Stimulated activated CD8-positive, alpha-beta memory T cell treated with anti-CD3 and anti-CD28 coated beads, Interleukin-7, amount 100 ng/mL, for 1 hour (primary cell): ENCODE measurements at places on chromosomes 4 and X.

GRCh38 chrX:68273887-68274286, 159.4 kb downstream of the OPHN1 start:
- no peak for DNase-seq

DNA sequence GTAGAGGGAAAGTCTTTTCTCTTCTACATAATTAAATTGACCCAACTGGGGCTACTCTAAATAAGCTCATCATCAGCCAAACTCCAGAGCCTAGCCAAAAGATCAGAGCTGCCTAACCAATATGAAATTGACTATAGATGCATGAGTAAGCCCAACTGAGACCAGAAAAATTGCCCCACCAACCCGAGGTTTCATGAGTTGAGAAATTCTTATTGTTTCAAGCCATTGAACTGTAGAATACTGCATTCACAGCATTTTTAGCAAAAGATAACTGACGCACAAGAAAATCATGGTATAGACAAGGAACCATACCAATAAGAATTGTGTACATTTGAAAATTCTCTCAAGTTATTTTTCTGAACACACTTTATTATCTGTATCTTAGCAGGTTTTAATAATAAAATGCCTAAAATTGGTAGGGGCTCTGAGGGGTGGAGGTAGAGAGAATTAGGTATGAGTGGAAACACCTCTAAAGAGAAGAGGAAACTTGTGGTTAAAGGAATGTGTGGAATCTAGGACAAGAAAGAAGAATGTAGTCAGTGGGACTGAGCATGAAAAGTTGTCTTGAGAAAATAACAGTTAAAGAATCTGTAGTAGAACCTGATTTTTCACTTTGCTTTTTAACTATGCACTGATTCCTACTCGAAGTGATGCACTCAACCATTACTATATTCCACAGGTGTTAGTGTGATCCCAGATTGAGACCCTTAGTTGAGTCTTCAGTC, 200.9 kb upstream of the PPP1R2C start:
- no peak for DNase-seq

GRCh38 chr4:48037117-48037462, 20.5 kb downstream of the NIPAL1 start:
- no peak for DNase-seq

GRCh38 chr4:77827343-77827742, 8.2 kb upstream of the CNOT6L start:
- DNase-seq: no peak

- DNase-seq: no peak
Measured at GRCh38 chrX:48580662-48581061, 6.4 kb downstream of the RBM3 start.

DNA sequence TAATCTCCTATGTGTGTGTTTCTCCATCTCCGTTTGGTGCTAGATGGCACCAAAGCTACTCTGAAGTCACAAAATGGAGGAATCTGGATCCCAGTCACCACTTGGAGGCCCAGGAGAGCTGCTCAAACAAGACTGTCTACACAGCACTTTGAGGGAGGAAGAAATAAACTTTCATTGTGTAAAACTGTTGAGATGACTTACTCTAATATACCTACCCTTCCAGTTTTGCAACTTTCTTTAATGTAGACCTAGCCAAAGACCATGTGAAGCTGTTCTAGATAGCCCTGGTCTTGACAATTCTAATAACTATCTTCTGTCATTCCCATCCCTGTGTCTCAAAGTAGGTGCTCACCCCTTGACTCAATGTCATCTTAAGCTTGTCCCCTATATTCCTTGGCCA, 52.8 kb upstream of the TAB3 start:
- no peak for DNase-seq

DNA sequence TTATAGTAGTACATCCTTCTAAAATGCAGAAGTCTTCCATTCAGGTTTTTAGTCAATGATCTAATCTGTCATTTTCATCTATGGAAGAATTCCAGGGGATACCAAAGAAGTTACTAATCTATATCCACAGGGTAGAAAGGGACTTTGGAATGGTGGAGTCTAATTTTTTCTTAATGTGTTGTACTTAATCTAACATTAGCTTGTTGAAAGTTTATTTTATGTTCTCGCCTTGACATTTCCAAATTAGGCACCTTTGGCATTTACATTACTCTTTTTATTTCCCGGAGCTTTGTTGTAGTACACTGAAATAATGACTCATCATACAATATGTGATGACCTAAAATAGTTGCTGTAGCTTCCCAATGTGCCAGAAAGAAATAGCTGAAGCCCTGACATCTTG, 91.5 kb downstream of the HTR2C start:
- no peak for DNase-seq

DNA sequence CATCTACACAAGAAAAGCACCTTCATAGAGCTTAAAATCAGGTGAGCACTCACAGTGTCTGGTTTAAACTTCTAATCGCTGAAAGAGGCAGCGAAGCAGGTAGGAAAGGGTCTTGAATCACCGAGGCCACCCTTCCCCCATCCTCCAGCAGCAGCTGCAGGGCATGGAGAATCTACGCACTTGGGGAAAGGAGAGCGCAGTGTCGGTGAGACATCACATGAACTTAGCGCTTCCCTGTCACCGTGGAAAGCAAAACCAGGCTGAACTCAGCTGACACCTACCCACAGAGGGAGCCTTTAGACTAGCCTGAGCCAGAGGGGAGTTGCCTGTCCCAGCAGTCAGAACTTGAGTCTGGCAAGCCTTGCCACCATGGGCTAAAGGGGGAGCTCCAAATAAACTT, 197.2 kb upstream of the ZFP42 start:
- DNase-seq: no peak

DNA sequence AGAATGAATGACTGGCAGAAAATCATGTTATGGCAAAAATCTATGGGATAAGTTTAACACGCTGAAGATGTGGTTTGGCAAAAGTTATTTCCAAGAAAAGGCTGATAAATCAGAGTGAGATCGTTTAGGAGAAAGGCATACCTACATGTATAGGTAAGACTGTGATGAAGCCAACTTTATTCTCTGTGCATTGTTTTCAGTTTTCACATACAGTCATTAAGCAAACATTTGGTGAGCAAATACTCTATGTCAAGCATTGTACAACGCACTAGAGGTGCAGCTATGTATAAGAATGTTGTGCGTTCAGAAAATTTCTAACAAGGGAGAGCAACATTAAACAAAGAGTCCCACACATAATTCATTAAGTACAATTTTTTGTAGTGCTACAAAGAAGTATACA, 121.7 kb downstream of the TEX13A start:
- no peak for DNase-seq

DNA sequence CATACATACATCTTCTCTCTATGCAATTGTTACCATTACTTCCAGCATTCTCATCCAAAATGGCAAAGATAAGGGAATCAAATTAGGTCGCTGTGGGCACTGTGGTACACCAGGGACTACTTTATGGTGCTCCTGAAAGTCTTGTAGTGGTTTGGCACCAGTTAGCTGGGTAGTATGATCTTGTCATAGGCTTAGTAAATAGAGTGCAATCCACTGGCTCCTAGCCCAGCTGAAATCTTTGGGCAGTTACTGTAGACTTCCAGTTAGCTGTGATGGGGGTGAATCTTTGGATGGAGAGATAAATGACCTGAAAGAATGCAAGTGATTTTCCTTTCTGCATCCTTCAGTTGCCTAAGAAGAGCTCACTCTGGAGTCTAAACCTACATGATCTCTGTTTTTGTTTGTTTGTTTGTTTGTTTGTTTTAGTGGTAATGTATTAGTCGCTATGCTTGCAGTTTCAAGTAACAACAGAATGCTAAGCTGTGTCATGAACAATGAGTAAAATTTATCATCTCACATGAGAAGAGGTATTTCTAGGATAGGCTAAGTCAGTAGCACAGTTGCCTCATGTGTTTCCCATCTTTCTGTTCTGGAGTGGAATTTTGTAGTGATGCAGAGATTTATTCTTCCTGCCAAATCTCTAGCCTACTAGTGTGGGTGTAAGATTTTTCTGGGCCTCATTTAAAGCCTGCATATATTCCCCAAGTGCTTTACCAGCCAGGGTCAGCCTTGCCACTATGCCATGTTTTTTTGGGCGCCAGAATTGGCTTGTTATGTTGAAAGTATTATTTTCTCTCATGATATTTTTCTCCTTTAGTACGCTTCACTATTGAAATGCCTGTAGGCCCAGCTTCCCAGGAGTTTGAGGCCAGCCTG, 24.2 kb downstream of the HERC3 start:
- no peak for DNase-seq

GRCh38 chr4:30945586-30945985, 225.4 kb downstream of the PCDH7 start:
- no peak for DNase-seq

DNA sequence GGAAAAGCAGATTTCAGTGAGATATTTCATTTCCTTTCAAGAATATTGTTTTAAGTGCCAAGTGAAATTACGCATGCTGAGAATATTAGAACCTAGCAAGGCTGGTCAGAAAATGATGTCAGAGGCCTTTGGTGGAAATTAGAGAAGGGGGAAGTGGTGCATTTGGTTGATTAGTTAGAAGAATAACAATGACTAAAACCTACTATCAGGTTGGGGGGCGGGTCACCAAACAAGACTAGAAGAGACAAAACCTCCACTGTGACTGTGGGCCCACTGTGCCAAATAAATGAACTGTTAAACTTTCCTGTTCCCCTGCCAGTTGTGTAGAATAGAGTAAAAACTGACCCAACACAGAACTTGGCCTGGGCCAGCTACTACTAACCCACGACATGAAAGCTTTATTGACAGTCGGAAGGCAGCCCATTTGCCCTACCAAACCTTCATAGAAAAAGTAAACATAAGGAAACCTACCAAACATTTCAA, 2.9 kb downstream of the RAPGEF2 start:
- no peak for DNase-seq

GRCh38 chr4:119858176-119858575, 208.5 kb downstream of the MAD2L1 start:
- no peak for DNase-seq

- no peak for DNase-seq
Measured at GRCh38 chr4:7799736-7800135, 139.9 kb downstream of the AFAP1 start.

GRCh38 chr4:122117743-122118142, 34.4 kb upstream of the BLTP1 start:
- DNase-seq: no peak

DNA sequence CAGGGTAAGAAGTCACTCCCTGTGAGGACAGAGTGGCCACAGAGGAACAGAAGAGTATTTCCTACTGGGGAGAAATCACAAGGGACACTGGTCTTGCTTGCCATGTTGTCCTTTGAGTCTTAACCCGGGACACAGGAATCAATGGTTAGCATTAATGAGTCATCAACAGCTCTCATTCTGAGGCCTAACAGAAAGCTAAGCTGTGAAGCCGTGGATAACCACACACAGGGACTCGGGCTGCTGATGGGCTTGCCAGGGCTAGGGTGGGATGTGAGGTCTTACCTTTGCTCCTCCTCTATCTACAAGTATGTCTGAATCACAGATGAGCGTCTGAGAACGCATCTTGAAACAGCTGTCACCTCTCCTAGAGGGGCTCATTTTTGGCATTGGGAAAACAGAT, 22.2 kb downstream of the HELT start:
- DNase-seq: no peak

DNA sequence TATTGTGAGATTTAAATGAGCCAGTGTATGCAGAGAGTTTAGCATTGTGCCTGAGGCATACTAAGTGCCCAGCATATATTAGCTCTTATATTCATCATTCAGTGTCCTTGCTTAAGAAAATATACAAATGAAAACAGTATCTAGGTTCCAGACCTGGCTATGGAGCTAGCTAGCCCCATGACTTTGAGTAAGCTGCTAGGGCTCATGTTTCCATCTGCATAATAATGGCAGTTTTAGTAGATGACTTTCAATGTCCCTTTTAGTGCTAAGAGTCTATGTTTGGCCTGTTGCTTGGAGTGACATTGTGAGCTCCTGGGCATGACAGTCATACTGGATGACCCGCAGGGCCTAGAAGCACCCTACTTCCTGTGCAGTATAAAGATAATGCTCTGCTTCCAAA, 435.3 kb downstream of the ZIC3 start:
- DNase-seq: no peak

GRCh38 chr4:141192564-141192963, 28.1 kb upstream of the ZNF330 start:
- DNase-seq: no peak

DNA sequence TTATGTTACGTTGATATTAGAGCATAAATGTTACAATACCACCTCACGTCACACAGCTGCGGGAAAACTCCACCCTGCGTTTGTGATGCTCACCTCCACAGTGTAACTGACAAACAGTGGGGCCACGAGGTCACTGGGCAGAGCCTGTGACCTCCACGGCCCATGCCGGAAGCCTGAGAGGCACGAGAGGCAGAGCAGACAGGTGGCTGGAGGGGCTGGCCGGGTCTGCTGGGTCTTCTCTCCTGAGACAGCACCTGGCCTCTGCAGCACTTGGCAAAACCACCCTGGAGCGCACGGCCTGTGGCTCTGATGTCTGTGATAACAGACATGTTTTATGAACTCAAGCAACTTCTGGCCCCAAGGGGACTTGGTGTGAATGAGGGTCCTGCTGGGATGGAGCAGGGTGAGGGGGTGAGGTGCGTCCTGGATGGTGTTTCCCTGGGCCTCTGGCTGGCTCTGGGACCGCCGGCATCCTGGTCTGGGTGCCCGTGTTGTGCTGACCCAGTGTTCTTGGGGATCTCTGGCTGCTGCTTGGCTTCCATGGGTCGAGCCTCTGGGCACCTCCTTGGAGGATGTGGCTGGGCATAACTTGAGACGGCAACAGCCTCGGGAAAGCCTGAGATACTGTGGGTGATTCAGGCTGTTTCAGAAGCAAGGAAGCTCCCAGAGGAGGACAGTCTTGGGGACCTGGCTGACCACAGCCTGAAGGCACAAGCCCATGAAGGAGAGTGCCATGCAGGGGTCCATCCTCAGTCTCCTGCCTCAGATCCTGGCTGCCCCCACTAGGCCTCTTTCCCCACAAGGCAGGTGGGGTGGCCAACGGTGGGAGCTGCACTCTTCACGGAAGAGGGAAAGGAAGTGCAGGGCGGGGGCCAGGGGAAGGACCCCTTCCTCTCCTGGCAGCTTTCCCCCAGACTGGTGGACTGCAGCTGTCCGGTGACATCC, 19.7 kb downstream of the RNF212 start:
- no peak for DNase-seq

DNA sequence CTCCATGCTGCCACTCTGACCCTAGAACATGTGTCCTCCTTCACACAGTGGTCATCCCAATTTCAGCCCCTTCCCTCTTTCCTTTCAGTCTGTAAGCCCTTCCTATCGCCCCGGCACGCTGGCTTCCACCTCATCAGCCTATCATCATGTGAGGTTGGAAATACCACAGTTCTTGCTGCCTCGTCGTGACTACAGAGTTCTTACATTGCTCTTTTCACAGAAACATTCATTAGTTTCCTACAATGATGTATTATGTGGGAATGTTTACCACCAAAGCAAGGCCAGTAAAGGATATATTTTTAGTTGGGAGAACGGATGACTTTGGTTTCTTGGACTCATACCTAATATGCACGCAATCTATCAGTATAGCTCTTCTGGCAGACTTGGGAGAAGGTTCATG, 169.5 kb upstream of the BOD1L1 start:
- DNase-seq: no peak

GRCh38 chrX:13220916-13221315, 98.9 kb downstream of the ATXN3L start:
- no peak for DNase-seq

- no peak for DNase-seq
Measured at GRCh38 chr4:168868044-168868781, 141.8 kb downstream of the CBR4 start.

- DNase-seq: no peak
Measured at GRCh38 chrX:143635915-143636314, at the start of gene SLITRK4. Gene SLITRK4 (minus strand): TSS chrX:143636101. CDS start chrX:143631108, 4,993 bp downstream.

- no peak for DNase-seq
Measured at GRCh38 chr4:46909078-46909477, at the start of gene COX7B2. Gene COX7B2 (minus strand): TSS chr4:46909245. CDS start chr4:46735192, 174,053 bp downstream.

GRCh38 chrX:39753293-39753996, 344.3 kb downstream of the BCOR start:
- no peak for DNase-seq

- no peak for DNase-seq
Measured at GRCh38 chr4:90546114-90546513, 418.9 kb downstream of the CCSER1 start.
